ENCODE measurements at places on chromosomes 1 and 21.

GRCh38 chr1:2797741-2798016 lies 3.8 kb downstream of the TTC34 start:
- DNase-seq: no peak

DNA sequence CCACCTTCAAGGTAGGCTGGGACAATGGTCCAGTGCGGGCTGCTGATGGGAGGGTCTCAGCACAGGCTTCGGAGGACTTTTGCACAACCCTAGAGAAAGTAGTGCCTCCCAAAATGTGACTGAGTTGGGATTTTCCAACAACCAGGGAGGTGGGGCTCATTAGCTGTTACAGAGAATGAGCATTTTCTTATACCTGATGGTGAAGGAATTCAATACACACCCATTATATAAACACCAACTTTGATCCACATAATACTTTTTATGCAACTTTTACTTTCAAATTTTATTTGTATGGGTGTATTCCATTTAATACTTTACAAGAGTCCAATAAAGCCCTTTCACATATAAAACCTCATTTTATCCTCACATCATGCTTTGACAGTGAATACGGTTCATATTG lies 31.3 kb upstream of the RNF186 start:
- no peak for DNase-seq

DNA sequence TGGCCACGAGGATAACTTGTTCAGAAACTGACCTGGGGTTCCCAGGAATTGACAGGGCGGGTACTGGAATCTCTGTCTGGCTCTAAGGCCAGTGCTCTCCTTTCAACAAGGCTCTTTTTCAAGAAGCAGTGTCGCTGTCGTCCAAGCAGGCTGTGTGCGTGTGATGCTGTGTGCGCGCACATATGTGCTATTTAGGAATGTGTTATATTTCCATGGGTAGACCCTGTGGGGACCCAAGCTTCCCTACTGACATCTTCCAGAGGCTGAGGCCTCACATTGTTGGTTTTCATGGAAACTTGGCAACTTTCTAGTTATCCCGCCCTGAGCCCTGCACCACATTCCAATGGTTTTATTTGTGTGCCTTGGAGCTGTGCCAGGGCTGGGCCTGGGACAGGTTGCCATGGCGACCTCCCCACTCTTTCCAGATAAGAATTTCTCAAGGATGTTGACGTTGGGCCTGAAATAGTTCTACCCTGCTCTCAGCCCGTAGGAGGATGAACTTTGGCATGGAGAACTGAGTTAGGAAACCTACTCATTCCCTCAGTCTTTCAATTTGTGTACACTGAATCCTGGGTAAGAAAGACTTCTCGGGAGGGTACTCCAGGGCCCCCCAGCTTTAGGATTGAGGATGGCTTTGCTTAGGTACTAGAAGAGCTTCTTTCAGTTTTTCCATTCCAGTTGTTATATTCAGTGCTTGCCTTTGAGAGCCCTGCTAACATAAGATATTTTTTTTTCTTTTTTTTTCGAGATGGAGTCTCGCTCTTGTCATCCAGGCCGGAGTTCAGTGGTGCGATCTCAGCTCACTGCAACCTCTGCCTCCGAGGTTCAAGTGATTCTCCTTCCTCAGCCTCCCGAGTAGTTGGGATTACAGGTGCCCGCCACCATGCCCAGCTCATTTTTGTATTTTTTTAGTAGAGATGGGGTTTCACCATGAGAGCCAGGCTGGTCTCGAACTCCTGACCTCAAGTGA lies 38.8 kb upstream of the SRSF10 start:
- no peak for DNase-seq

GRCh38 chr1:192969091-192969490 lies 90.1 kb downstream of the UCHL5 start:
- no peak for DNase-seq

DNA sequence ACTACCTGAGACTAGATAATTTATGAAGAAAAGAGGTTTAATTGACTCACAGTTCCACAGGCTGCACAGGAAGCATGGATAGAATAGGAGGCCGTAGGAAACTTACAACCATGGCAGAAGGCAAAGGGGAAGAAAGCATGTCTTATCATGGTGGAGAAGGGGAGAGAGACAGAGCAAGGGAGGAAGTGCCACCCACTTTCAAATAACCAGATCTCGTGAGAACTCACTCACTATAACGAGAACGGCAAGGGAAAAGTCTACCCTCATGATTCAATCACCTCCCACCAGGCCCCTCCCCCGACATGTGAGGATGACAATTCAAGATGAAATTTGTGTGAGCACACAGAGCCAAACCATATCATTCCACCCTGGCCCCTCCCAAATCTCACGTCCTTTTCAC lies 4.7 kb upstream of the C21orf91 start:
- DNase-seq: no peak

DNA sequence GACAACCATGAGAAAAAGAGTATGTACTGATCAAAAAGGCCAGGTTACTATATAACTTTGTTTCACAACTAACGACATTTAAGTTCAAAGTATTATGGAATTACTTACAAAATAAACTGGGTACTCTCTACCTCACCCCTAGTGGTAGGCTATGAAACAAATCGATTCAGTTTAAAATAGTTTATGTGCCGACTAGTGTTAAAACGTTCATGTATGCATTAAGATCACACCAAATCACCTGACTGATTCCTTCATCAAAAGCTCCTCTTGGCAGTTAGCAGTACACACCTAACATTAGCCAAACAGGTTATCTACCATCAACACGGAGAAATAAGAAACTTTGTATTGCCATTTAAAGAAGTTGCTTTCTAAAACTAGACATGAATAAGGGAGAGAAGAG lies 137.1 kb downstream of the AKT3 start:
- DNase-seq: peak; percentile 95

All from NCI-H69 (cell line).